ENCODE measurements at places on chromosomes 16 and 17.

DNA sequence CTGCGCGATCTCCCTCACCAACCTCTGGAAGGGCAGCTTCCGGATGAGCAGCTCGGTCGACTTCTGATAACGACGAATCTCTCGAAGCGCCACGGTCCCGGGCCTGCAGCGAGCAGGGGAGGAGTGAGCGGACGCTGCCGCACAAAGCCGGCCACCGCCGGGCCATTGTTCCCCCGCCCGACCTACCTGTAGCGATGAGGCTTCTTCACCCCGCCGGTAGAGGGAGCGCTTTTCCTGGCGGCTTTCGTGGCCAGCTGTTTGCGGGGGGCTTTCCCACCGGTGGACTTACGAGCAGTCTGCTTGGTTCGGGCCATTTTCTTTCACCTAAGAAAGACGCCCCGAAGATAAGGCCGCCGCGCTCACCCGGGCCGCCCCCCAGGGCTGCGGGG, 5.8 kb upstream of the UNK start:
- no peak for DNase-seq

DNA sequence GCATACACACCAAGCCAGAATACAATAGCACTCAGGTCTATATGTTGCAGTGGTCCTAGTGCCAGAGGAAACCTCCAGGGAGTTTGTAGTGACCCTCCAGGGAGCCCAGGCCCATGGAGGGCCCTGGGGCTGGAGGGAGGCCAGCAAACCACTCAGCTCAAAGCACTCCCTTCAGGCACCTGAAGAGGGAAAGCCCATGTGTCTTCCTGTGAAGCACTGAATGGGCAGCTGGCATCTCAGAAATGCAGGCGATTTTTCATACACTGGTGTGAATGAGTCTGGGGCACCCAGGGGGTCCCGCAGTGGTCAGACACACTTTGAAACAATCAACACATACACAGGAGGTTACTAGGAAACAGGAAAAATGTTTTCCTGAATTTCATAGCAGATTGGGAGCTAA, 12.8 kb downstream of the TBC1D26 start:
- peak; percentile 7 for DNase-seq

- DNase-seq = no peak
Observed at GRCh38 chr16:75028544-75029135, 29.8 kb downstream of the ZNRF1 start.

DNA sequence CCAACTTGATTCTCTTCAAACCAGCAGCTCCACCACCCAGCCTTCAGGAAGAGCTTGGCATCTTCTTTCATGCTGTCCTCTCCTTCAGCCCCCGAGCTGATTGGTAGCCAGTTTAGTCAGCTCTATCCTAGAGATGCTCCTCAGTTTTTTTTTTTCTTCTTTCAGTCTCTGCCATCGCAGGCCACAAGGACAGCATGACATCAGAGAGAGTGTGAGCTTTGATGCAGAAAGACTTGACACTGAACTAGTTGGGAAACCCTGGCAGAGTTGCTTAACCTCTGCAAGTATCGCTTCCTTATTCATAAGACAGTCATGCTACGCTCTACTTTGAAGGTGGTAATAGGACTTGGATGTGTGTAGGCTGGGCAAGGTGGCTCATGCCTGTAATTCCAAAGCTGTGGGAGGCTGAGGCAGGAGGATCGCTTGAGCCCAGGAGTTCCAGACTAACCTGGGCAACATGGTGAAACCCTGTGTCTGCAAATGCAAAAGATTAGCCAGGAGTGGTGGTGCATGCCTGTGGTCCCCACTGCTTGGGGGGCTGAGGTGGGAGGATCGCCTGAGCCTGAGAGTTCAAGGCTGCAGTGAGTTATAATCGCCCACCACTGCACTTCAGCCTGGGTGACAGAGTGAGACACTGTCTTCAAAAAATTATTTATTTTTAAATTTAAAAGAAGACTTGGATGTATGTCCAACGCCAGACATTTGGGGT, 2.6 kb downstream of the CD300LB start:
- no peak for DNase-seq

DNA sequence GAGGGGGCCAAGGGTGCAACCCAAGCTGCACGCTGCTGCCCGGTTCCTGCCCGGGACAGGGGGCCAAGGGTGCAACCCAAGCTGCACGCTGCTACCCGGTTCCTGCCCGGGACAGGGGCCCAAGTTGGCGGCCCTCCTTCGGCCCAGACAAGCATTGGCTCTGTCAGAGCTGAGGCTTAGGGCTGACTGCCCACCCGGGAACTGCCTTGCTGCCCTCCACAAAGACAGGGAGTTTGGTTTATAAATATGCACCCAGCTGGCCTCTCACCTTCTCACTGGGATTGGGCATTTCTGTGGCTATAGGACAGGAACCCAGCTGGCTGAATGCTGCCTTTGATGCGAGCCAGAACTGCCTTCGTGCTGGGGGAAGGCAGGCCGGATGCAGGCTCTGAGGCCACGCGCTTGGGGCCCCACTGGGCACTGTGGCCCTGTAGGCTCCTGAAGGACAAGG, 105.7 kb downstream of the IRX5 start:
- no peak for DNase-seq

GRCh38 chr17:17719199-17719940, 38.1 kb downstream of the RAI1 start:
- no peak for DNase-seq

GRCh38 chr17:44910231-44911106, 4.8 kb downstream of the GFAP start:
- no peak for DNase-seq
